ENCODE measurements at places on chromosomes 2 and 18.
A peak's percentile ranks its signal among the peaks of the same experiment; 100 is the strongest.

GRCh38 chr18:49846361-49846662 lies 33.0 kb upstream of the ACAA2 start:
- DNase-seq: no peak

- DNase-seq: no peak
These were observed 11.3 kb downstream of the SLC14A2 start for GRCh38 chr18:45626330-45627203.

DNA sequence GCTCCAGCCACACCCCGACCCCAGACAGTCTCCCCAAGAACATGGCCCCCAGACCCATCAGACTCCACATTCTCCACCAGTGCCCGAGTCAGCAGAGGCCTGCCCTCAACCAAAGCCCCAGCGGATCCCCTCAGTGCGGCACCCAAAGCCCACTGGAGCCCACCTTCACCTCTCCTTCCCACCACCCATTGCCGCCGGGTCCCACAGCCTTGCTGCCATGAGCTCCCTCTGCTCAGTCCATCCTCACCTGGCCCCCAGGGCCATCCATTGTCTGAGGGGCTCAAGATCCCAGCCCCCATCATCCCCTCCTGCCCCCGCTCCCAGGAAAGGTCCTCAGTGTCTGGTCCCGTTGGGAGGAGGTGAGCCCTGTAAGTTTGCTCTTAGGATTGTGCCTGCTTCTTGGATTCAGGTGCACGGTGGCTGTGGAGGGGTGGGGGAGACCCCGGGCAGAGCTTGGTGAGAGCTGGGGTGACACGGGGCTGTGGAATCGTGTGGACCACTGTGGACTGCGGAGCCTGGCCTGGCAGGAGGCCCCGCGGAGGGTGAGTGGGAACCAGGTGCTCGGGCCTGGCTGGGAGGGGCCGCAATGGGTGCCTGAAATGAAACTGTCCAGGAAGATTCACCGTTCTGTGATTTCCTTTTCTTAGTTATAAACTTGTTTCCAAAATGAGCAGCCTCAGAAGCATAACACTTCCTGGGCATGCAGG lies 32.7 kb upstream of the GPC1 start:
- DNase-seq: no peak

DNA sequence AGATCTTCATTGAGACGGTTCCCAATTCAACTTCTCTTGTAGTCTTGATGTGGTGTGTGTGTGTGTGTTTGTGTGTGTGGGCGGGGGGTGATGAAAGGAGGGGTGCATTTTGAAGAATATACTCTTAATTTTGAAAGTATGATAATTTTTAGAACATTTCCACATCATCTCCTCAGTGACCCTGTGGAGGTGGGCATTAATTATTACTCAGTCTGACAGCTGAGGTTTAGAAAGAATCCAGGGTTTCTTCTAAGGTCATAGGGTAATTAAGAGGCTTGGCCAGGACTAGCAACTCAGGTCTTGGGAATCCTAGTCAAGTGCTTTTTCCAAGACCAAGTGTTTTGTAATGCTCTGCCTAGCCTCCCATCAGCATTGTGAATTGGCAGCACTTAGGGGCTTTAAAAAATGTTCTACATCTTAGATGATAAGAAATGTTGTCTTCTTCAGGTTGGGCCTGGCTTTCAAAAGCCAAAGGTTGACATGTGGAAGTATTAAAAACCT lies 100.5 kb downstream of the SPTBN1 start:
- no peak for DNase-seq

- no peak for DNase-seq
These were observed 11.6 kb upstream of the NAB1 start for GRCh38 chr2:190637281-190637734.

DNA sequence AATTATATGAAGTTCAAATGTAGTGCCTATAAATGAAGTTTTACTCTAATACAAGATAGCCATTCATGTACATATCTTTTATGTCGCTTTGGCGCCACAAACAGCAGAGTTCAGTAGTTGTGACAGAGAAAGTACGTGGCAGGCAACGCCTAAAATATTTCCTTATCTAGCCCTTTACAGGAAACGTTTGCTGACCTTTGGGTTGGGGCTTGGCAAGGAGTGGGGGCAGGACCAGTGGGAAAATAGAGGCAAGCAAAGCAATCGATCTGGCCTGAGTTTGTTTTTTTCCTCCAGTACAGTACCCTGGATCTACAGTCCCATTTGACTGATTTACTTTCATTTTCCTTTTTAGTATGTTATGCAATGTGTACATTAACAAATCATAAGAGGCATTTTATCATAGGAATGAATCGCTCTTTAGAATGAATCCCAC lies 13.1 kb downstream of the CCDC68 start:
- DNase-seq: no peak

- DNase-seq: peak; percentile 48
These were observed 5.4 kb upstream of the TDRD15 start for GRCh38 chr2:21118302-21118920.

All from NCI-H524 (cell line).